ENCODE measurements at places on chromosomes 3 and 15. TPM values are rescaled to one million over a fixed set of nuclear protein-coding genes. Genes with fewer than 3 reads are reported as not detected.

GRCh38 chr15:98719137-98719740 lies 70.9 kb downstream of the IGF1R start:
- peaks cover 11% of the 10 kb centered on the region for H3K4me1 ChIP-seq
- H3K36me3 ChIP-seq = peaks cover 6% of the 10 kb centered on the region
- H3K4me3 ChIP-seq = no peak overlapping the region
- H3K27me3 ChIP-seq = no peaks in the 10 kb centered on the region
- no peak overlapping the region for H3K27ac ChIP-seq

DNA sequence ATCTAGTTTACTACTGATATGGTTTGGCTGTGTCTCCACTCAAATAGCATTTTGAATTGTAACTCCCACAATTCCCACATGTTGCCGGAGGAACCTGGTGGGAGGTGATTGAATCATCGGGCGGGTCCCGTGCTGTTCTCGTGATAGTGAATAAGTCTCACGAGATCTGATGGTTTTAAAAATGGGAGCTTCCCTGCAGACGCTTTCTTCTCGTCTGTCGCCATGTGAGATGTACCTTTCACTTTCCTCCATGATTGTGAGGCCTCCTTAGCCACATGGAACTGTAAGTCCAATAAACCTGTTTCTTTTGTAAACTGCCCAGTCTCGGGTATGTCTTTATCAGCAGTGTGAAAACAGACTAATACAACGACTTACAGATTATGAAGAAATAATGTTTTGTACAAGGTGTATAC lies 35.6 kb upstream of the PYDC2 start:
- H3K4me3 ChIP-seq = no peak overlapping the region
- H3K27me3 ChIP-seq = no peaks in the 10 kb centered on the region
- no peak for DNase-seq
- H3K27ac ChIP-seq = no peak overlapping the region
- no peaks in the 10 kb centered on the region for H3K36me3 ChIP-seq

SRGAP3 gene
- total RNA-seq = 19.8 TPM

TMCO5A gene
- not detected for total RNA-seq

ZMYND10 gene
- total RNA-seq = 0.68 TPM
